Activated naive CD4-positive, alpha-beta T cell treated with Interleukin-2 at 50 U/mL for 16 hours (primary cell): ENCODE measurements at places on chromosomes 7 and 10.
A peak's percentile ranks its signal among the peaks of the same experiment; 100 is the strongest.

DNA sequence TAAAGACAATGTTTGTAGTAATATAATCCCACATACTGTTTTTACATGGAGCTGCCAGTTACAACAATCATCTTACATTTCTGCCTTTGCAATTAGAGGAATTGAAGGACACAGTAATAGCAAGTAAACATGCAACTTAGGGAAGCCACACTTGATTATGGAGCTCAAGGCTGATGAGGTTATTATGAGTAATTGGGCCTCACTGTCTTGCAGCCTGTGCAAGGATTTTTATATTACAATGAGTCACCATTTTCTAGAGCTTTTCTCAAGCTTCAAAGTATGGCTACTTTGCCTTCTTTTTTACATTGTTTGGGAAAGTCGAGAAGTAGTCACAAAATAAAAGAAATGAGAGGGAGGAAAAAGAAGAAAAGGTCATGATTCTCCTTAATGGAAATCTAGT lies 226.4 kb downstream of the KIAA1217 start:
- no peak for DNase-seq

GRCh38 chr10:110818311-110819256 lies 53.1 kb upstream of the PDCD4 start:
- no peak for DNase-seq

DNA sequence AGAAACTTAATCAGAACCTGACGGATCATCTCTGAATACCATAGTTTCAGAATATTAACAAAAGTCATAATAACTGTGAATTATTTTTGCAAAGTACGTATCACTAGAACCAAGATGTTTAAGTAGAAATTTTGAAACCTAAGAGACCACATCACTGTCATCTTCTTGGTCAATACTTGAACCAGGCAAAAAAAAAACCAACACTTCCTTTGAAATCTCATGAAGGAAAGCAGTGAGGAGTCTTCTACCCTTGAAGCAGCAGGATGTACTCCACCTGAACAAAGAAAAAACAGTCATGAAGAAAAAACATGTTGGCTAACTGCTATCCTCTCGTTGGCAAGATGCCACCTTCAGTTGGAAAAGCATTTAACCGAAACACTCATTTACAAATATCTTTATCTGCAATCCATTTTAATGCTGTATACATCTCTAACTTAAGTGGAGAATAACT lies 82.4 kb downstream of the SRPK2 start:
- no peak for DNase-seq

- no peak for DNase-seq
Observed at GRCh38 chr7:55033236-55033846, 14.5 kb downstream of the EGFR start.

DNA sequence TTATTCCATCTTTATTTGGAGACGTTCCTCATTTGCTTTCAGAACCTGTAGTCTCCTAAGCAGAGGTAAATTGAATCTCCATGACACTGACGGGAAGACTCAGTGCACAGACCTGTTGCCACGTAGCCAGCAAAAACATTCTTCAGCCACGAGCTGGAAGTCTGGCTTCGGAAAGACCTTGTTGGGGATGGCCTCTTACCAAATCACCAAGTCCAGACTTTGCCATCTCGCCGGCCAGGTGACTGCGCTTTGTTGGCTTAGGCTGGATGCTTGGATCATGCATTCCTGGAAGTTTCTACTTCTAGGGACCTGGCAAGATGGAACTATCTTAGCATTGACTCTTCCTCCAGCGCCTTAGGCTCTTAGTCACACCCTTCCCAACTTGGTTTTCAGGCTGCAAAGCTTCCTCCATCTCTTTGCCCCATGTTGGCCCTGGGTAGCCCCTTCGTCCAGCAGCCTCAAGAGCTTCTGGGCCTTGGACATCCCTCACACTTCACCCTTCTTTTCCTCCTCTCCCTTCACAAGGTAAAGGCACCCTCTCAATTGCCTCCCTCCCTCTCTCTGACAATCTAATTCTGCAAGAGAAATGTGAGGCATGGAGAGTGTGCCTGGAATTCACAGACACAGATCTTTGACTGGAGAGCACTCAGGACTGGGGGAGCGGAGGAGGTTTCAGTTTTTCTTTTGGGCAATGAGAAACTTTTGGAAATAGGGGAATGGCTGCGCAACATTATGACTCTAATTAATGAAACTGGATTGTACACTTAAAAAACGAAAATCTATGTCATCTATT lies 451.9 kb upstream of the MKI67 start:
- DNase-seq: no peak

- no peak for DNase-seq
Observed at GRCh38 chr7:30501264-30501663, 3.4 kb downstream of the GGCT start.

DNA sequence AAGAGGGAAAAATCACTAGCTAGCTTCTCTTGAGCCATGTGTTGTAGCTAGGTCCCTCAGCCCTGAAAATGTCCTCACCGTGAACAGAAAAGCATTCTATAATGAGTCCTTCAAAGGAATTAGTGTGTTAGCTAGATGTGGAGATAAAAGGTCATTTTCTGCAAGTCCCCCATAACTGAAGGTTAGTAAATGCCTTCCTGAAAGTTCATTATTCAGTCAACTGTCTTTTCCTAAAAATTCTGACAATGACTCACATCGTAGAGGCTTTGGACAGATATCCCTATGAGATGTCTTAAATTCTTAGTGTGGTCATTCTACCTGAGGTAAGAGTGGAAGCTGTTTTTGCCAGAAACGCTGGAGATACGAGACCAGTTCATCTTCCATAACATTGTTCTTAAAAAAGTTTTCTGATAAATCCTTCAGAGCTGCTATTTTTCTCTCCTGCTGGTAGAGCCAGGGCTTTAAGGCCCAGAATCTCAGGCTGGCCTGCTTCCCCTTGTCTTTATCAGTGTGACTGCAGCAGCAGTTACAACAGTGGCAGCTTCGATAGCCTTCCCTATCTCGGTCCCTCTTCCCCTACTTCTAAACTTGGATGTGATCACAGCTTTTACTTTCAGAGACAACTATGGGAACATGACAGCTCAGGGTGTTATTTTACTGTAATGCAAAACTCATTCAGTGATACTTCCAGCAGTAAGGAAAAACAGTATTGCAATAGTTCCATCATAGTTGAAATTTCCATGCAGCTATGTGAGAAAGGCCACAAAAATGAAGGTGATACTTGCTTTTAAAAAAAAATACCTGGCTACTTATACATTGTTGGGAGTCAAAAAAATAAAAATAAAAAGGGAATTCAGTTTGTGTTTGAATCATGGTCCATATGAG lies 37.3 kb upstream of the PRKAR2B start:
- no peak for DNase-seq

- no peak for DNase-seq
Observed at GRCh38 chr10:131857156-131858117, 43.4 kb upstream of the PPP2R2D start.

- DNase-seq: no peak
Observed at GRCh38 chr7:36128448-36129047, 24.5 kb upstream of the EEPD1 start.

DNA sequence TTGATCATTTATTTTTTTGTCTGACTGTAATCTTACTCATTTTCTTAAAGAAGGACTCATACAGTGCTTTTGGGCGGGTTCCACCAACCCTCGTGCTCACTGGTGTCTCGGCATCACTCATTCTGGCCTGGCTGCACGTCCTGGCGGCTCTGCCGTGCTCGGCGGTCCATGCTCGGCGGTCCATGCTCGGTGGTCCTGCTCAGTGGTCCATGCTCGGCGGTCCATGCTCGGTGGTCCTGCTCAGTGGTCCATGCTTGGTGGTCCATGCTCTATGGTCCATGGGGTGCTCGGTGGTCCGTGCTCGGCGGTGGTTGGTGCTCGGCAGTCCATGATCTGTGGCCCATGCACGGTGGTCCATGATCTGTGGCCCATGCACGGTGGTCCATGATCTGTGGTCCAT lies 72.5 kb downstream of the WDR37 start:
- no peak for DNase-seq

GRCh38 chr7:149294634-149295480 lies 32.9 kb downstream of the ZNF783 start:
- DNase-seq: no peak

GRCh38 chr7:23105086-23105643 lies 420 bp upstream of the KLHL7 start:
- peak; percentile 2 for DNase-seq

DNA sequence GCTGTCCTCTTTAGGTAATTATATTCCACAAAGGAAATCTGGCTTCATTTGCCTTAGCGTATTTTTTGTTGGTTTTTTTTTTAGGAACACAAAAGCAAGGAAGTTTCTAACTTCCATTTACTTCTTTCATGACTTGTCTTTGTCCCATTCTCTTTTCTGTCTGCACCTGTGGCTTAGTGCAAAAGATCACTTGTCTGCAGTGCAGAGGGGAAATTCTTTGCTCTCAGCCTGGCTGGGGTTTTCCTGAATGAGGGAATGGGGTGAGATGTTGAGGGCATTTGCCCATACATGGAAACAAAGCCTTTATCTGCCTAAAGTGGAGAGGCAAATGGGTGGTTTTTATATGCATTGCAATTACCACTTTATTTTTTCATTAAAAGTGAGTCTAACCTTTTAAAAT lies 361.1 kb upstream of the IGFBP3 start:
- no peak for DNase-seq

DNA sequence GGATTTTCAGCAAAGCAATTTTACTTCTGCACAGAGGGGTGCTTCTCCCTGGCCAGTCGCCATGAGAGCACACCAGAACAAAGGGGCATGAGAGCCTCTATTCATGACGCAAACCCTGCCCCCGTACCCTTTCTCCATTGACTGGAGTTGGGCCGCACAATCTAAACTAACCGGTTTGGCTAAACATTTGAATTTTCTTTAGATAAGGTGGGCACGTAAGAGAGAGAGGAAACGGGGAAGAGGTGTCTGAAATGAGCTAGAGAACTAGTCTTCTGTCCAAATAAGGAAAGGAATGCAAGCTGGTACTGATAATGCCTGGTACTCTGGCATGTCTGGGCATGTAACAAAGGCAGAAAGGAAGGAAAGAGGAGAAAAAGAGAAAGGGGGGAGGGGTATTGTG lies 13.2 kb upstream of the SCIN start:
- no peak for DNase-seq

DNA sequence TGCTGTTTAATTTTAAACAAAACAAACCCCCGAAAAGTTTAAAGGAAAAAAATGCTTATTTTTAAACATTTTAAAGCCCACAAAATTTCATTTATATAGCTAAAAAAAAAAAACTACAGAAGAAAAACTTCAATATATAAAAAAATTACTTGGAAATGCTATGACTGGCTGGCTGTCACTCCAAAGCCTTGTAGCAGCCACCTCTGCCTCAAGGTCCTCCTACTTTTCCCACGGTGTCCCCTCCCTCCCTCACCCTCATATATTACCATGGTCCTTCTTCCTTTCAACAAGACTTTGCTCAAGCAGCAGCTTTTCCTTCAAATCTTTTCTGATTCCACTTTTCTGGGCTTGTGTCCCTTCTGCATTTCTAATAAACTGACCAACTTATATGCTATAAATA lies 122.0 kb downstream of the TPK1 start:
- no peak for DNase-seq

GRCh38 chr10:76309741-76310587 lies 878.5 kb downstream of the LRMDA start:
- DNase-seq: no peak

DNA sequence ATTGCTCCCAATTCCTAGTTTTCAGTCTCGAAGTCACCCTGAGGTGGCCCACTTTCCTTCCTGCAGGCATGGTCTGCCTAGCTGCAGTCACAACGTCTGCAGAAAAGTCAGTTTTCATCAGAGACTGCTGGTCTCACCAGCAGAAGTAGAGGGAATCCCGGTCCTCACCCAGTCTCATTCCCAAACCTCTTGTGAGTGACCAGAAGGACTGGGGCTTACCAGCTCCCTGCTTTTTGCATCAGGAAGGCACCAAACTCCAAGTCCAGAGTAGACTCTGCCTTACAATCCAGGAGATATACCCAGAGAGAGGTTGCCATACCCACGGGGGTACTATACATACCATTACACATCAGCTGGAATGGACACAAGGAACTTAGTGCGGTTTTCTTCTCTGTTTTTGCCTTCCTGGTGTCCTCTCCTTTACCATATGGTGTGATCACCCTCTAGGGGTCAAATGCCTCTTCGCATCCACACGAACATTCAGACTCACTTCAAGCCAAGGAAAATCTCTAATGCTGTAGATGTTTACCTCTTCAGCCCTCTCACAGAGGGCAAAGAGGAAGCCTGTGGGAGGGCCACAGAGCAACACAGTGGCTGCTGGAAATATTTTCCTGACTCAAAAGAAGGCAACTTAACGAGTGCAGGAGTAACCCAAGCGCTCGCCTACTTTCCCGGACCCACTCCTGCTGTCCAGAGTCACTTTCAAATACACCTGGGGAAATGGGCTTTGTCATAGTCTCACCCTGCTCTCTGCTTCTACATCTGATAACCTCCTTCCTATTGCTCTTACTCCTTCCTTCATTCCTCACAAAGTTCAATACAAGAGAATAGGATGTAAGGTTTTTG lies 220.9 kb downstream of the C7orf25 start:
- no peak for DNase-seq

DNA sequence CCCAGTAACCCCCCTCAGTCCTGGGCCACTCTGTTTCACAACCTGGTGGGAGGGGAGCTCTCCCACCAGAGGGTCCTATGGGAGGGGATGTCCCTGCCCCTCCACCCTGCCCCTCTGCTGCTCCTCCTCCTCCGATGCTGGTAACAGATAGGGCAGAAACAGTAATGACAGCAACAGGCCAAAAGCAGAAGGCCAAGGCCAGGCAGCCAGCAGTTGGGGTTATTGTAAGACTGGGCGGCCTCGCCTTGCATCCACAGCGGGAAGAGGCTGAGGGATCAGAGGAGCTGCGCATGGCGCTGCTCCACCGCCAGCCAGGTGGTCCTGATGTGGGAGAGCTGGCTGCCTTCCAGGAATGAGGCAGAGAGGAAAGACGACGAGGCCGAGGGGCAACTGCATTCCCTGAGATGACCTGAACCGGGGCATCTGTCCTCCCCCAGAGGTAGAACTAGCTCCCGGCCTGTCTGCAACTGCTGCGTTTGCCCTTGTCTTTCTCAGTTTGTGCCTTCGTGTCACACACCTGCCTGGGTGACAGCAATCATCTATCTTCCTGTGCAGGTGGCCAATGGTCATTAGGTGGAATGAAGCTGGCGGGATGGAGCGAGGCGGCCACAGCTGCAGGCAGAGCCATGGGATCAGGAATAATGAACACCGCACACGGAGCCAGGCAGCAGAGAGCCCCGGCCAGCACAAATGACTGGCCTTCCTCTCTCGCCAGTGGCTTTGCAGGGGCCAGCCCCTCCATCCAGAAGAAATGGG lies 54.0 kb upstream of the CACUL1 start:
- DNase-seq: no peak

GRCh38 chr7:143405173-143406001 lies 3.3 kb downstream of the EPHA1 start:
- DNase-seq: no peak

DNA sequence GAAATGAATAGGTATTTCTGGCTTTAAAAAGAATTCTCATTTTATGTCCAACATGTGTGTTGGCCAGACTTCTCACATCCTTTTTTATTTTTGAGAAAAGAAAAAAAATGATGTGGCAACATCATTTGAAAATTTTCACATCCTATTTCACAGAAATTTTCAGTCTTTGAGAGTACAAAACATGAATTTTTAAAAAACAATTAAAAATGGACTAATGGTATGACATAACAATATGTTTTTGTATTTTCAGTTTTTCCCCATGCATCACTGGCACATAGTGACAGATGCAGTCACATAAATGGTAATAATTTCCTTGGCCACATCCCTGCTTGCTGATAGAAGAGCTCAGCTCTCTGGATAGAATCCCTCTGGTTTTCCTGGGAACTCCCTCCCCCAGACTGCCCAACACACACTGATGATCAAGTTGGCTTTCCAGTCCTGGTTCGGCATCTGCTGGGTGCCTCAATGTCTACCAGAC lies 188.5 kb upstream of the AGR3 start:
- no peak for DNase-seq
